ENCODE measurements at places on chromosomes 13 and 19.
A peak's percentile ranks its signal among the peaks of the same experiment; 100 is the strongest.

- DNase-seq: no peak
Observed at GRCh38 chr13:99265821-99266426, 7.7 kb upstream of the GPR18 start.

DNA sequence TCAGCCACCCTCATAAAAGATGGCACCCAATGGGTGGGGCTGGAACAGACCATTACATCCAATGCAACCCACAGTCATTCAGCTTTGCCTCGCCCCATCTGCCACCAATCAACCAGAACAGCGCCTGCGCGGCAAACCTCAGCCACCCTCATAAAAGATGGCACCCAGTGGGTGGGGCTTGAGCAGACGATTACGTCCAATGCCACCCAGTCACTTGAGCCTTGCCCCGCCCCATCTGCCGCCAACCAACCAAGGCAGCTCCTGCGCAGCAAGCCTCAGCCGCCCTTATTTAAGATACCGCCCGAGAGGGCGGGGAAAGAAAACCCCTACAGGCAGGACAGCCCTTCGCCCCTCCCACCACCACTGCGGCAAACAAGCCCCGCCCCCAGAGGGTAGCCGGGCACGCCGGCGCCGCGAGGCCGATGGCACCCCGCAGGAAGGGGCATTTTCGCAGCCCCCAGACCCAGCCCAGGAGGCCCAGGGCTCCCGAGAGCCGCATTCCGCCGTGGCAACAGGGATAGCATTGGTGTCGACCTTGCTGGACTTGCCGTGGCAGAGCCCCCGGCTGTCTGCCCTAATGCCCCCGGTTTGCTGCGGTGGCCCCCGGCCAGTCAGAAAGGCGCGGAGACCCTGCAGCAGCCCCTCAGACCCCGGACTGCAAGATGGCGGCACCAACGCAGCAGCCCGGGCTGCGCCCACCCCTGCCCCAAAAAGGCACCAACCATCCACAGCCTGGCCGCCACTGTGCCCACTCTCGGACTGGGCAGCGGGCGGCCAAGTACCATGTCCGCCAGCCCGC is 675 bp downstream of the PEG3 start:
- no peak for DNase-seq

- no peak for DNase-seq
Observed at GRCh38 chr19:53883231-53883661, 1.2 kb downstream of the PRKCG start.

GRCh38 chr13:82751206-82751605 is 1131.1 kb downstream of the SLITRK1 start:
- no peak for DNase-seq

- no peak for DNase-seq
Observed at GRCh38 chr19:40231544-40232424, 5.3 kb upstream of the CCNP start.

- peak; percentile 59 for DNase-seq
Observed at GRCh38 chr19:31340042-31341025, 8.9 kb downstream of the TSHZ3 start.

- no peak for DNase-seq
Observed at GRCh38 chr13:27659145-27659865, 37.6 kb downstream of the POLR1D start.

DNA sequence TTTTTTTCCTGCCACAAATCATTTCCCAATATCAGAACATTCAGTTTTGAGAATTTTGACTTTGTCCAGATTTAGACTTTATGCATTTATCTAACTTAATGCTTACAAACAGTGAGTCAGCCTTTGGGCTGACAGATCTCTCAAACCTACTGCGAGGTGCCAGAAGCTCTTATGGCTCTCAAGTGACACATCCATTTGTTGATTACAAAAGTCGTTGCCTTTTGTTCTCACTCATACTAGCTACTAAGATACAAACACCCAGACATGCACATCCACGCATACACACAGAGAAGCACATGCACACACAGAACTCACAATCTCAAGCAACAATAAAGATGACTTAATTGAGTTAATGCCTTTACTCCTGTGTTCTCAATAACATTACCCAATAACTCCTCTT is 1147.5 kb downstream of the DIAPH3 start:
- DNase-seq: no peak

DNA sequence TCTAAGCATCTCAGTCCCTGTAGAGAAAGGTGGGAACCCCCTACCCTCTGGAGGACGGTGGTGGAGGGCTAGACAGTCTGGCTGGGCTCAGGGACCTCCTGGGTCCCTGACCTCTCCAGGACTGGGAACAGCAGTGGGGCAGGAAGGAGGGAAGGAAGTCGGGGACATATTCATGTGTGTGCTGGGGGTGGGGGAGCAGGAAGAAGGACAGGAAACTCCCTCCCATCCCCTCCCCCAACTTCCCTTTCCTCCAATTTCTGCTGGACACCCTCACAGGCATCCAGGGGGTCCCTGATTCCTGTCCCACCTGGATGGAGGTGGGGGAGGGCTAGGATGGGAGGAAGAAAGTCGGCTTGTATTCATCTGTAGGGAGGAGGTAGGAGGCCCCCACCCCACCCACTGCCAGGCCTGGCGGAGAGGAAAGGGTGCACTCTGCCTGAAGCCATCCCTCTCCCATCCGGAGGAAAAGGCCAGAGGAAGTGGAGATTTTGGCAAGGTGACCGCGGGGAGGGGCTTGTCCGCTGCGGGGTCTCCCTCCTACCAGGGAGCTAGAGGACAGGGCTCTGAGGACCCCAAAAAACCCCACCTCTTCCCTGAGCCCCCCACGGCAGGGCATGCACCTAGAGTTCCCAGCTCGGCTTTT is 2.3 kb downstream of the NOVA2 start:
- no peak for DNase-seq

DNA sequence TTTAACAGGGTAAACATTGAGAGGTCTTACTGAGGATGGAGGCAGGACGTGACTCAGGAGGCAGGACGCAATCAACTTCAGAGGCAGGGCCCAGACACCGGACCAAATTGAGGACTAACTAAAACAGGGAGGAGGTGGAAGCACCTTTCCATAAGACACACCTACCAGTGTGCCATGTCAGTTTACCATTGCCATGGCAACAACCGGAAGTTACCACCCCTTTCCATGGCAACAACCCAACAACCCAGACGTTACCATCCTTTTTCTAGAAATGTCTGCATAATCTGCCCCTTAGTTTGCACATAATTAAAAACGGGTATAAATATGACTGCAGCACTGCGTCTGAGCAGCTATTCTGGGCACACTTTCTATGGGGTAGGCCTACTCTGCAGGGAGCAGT is 53.5 kb upstream of the SOX21 start:
- no peak for DNase-seq

DNA sequence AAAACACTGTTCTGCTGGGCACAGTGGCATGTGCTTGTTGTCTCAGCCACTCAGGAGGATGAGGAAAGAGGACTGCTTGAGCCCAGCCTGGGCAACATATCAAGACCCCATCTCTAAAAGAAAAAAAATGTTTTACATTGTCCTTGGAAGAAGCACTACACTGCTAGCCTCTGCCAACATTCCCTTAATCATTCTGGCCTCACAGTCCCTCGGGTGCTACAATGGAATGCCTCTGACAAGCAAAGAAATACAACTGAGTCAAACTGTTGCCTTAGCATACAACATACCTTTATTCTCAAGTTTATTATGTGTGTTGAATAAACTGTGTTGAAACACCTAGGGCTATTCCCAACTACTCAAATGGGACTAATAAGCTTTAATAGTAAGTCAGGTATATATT is 56.1 kb downstream of the PSPC1 start:
- no peak for DNase-seq

GRCh38 chr13:91813253-91813652 is 414.8 kb downstream of the GPC5 start:
- no peak for DNase-seq

DNA sequence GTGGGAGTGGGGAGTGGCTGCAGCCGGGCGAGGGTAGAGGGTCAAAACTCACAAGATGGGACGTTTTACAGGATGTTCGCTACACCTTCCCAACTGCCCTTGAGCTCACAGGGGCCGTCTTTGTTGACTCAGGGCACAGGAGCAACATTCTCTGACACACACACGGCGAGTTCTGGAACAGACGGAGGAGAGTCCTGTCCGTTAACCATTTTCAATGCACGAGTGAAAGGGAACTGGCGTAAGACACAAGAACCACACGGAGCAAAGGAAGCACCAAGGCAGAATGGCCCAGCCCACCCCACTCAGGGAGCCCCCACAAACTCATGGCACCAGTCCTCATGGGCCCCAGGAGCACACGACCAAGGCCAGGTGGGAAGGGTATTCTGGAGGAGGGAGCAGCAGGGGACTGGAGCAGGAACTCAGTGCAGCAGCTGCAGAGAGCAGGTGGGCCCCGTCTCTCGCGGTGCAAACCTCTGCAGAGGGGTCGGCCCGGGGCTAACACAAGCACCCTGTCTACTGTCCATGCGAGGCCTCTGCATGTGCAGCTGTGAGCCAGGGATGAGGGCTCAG is 37.9 kb upstream of the ISYNA1 start:
- no peak for DNase-seq

DNA sequence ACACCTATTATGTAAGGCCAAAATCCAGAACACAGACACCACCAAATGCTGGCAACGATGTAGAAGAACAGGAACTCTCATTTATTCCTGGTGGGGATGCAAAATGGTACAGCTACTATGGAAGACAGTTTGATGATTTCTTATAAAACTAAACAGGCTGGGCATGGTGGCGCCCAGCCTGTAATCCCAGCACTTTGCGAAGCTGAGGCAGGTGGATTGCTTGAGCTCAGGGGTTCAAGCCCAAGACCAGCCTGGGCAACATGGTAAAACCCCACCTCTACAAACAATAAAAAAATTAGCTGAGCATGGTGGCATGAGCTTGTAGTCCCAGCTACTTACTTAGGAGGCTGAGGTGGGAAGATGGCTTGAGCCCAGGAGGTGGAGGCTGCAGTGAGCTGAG is 98.3 kb downstream of the TUBA3C start:
- no peak for DNase-seq

GRCh38 chr13:40657951-40658350 is 8.5 kb downstream of the FOXO1 start:
- DNase-seq: no peak

- no peak for DNase-seq
Observed at GRCh38 chr19:41804336-41804735, 7.9 kb downstream of the CEACAM3 start.

DNA sequence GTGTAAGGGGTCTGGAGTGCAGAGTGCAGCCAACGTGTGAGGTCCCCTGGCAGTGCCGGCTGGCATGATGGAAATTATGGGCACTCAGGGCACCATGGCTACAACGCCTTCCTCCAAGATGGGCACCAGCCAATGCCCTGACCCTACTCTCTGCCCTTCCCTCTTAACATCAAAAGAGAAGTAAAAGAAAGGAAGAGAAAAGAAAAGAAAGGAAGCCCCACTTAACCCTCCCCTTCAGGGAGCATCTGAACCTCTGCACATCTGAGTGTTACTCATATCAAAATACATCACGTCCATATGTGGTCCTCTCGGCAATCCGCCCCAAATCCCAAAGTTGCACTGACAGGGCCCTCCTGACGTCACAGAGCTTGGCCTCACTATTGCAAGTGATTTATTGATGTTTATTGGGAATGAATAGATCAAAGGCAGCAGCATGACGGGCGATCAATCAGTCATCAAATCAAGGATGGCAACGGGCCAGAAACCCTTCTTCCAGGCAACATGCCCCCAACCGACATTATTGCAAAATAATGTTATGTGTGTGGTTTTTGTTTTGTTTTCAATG is 1.3 kb downstream of the TSHZ3 start:
- no peak for DNase-seq

DNA sequence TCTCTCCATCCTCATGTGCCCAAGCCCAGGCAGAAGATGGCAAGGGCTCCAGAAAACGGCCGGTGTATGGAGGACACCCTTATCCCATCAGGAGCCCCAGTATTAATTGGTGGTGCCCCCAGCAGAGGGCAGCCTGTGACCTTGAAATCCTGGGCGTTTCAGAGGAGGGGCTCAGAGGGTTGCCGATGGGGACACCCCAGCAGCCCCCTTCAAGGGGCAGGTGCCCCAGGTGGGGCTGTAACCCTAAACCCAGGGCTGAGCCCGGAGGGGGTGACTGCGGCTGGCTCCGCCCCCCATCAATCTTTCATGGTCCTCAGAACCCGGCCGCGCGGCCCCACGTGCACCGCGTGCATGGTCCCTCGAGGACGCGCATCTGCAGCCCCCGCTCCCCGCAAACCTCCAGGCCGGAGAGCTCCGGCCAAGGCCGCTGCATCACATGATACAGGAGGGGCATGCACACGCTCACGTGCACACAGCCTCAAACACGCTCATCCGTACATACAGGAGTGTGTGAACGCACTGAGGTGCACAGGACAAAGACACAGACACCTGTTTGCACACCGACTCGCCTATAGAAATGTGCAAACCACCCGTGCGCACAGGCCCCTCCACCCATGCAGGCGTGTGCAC is 949 bp downstream of the RAB3A start:
- no peak for DNase-seq

- no peak for DNase-seq
Observed at GRCh38 chr13:108769213-108770070, 140.0 kb downstream of the MYO16 start.

- DNase-seq: no peak
Observed at GRCh38 chr19:42203700-42204099, 13.8 kb downstream of the DEDD2 start.

GRCh38 chr13:106588367-106588766 is 20.4 kb upstream of the ARGLU1 start:
- no peak for DNase-seq

GRCh38 chr13:67914535-67914934 is 684.4 kb upstream of the PCDH9 start:
- no peak for DNase-seq

DNA sequence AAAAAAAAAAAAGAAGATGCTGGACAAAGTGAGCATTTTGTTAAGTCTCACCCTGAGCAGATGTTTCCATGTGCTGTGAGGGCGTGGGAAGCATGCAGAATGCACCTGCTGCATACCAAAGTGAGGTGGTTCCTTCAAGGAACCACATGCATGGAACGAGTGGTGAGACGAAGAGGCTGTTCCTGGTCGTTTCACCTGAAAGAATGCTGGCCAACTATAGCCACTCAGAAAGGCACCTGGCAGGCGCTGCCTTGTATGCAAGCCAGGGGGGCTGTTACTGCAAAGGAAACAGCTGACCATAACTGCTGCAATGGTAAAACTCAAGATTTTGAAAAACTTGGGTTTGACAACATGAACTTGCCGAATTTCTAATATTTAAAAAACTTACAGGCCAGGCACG is 14.7 kb downstream of the MIER2 start:
- no peak for DNase-seq

- DNase-seq: peak; percentile 62
Observed at GRCh38 chr19:2294687-2295335, 12.8 kb upstream of the PEAK3 start.

- no peak for DNase-seq
Observed at GRCh38 chr19:19420570-19421298, 15.3 kb downstream of the GATAD2A start.

GRCh38 chr13:99992949-99993351 is 11.4 kb downstream of the ZIC2 start:
- DNase-seq: no peak
